Muscle of back (tissue), 13 donors: ENCODE measurements at places on chromosomes 2 and 18.

DNA sequence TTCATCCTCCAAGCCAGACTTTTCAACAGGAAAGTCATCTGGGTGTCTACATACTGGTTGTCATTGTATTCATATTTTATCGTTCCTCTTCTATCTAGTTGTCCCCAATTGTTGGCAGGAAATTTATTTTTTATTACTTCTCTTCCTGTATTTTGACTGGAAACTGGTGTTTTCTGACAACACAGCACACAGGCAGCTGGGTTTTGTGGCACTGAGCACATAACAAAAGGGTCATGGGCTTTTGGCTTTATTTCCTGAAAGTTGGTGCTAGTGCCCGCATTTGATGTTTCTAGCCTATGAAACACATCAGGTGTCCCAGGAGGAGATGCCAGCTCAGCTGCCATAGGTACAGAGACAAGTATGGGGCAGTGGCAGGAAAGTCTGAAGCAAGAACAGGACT, 126.4 kb downstream of the TMEM17 start:
- no peak for DNase-seq

- no peak for DNase-seq
Measured at GRCh38 chr18:3872641-3873040, 422.7 kb downstream of the TGIF1 start.

- no peak for DNase-seq
Measured at GRCh38 chr18:77099485-77100370, 32.9 kb downstream of the MBP start.

GRCh38 chr2:14306268-14306861, 326.2 kb upstream of the LRATD1 start:
- DNase-seq, result no peak
